BJ (cell line): ENCODE measurements at places on chromosomes 13 and 19.

- DNase-seq: no peak
Measured at GRCh38 chr13:71448080-71448630, 418.8 kb downstream of the DACH1 start.

DNA sequence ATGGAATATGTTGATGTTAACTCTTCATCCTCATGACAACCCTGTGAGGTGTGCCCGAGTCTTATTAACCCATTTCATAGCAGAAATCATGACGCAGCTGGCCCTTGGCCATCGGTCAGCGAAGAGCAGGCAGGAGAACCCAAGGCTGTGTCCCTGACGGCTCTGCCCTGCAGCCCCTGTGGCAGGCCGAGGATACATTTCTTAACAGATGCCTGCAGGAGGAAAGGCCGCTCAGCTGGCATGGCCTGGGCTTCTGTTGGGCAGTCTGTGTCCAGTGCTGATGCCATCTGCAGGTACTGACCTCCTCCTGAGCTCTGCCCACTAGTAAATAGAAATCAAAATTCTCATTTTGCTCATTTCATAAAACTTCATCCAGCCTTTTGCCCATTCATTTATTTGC is 35.4 kb upstream of the MCF2L start:
- no peak for DNase-seq

GRCh38 chr19:48836089-48837017 is at the start of gene HSD17B14:
HSD17B14 (minus strand) TSS chr19:48836491; CDS start chr19:48836411, 80 bp downstream.
- no peak for DNase-seq

- no peak for DNase-seq
Measured at GRCh38 chr19:44552324-44552723, 22.8 kb upstream of the CEACAM20 start.

- no peak for DNase-seq
Measured at GRCh38 chr19:38263689-38264485, 486 bp upstream of the SPINT2 start.

DNA sequence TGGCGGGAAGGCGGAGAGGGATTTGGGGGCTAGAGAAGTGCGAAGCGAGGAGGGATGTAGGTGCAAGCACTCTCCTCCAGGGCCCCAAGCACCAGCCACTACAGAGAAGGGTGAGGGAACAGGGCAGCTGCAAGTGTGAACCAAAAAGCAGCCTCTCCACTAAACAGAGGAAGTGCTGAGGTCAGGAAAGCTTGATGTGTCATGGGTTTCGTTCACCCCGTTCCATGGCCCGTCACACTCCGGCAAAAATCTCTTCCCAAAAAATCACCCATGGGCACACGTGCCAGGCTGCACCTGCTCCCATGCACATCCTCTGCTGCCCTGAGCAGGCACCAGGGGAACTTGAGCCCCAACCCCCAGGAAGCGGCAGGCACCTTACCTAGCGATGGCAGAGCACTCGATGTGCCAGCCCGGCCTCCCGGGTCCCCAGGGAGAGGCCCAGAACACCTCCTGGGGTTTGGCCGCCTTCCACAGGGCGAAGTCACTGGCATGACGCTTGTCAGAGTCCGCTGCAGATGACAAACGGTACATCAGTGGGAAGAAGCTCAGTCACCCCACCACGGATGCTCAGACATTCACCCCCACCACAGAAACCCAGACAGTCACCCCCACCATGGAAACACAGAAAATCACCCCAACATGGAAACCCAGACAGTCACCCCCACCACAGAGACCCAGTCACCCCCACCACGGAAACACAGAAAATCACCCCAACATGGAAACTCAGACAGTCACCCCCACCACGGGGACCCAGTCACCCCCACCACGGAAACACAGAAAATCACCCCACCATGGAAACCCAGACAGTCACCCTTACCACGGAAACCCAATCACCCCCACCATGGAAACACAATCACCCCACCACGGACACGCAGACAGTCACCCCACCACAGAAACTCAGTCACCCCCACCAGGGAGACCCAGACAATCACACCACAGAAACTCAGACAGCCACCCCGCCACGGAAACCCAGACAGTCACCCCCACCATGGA is 29.0 kb downstream of the CARS2 start:
- DNase-seq: no peak

- peak; percentile 33 for DNase-seq
Measured at GRCh38 chr13:101649488-101650126, 197.1 kb downstream of the ITGBL1 start.

DNA sequence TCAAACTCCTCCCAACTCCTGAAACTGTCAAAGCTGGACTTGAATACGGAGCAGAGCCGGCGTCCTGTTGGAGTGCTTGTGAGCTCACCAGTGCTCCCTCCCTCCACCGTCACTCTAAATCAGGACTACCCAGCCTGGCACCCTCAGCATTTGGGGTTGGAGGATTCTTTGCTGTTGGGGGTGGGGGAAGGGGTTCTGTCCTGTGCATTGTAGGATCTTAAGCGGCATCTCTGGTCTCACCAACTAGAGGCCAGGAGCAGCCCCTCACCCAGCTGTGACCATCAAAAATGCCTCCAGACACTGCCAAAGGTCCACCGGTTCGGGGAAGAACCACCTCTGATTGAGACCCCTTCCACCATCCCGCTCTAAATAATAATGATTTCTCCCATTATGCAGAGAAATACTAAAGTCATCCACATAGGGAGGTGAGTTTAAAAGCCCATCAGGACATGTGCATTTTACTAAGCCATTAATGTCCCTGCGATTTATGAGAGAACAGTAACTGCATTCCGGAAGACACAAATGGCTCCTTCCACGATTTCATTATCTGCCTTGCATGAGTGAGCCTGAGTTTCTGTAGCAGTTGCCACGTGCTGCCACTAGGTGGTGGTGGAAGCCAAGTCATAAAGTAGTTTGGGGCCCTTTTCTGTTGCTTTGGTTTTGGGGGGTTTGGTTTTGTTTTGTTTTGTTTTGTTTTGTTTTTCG is 16.1 kb upstream of the USP29 start:
- peak; percentile 1 for DNase-seq

DNA sequence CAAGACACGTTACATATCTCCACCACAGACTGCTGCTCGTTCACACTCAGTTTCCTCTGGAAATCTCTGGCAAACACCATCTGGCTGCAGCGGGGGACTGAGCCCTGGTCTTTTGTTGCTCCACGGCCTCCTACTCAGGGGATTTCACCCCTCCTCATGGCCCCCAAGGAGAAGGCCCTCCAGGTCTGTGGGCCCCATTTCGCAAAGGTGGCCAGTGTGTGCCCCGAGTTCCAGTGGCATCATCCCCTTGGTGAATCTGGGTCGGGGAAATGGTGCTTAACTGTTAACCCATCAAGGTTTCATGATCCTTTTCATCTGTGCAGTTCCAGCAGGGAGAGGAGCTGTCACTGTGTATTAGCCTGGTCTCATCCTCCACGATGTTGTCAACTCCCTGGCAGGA is 235.4 kb upstream of the MAB21L1 start:
- no peak for DNase-seq

GRCh38 chr19:34806976-34807860 is 34.2 kb upstream of the ZNF599 start:
- no peak for DNase-seq

DNA sequence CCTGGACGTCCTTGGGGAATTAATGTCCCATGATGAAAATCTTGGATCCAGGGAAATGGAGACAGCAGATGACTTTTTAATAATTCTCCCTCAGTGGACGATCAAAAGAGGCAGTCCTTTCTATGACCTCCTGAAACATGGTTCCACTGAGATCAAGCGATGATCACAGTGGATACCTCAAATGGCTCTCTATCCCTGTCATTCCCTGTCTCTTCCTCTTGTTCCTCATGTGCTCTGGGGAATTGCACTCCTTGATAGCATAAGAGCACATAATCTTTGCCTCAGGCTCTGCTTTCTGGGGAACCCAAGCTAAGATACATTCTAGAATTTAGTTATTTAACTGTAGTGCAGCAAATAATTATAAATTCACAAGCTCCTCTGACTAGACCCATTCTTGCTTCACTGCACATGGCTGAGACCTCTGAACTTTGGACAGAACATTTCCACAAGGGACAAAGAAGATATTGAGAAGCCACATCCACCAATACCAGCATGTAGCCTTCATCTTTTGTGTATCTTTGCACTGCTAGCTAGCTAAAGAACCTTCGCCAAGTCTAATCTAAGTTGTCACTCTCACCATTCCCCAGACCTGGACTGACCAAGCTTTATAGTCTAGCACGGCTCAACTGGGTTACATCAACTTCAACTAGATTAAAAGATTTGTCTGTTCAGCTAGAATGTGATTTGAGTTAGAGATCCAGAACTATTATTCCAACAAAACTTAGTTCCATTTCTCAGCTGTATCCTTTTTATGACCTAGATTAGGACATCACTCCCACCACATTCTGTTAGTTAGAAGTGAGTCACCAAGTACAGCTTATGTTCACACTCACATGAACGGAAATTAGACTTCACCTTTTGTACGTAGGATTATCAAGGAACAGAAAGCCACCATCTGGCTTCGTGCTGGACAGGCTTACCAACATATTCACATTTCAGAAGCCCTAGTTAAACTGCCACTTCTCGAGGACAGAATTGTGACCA is 142.7 kb downstream of the SUCLA2 start:
- no peak for DNase-seq

DNA sequence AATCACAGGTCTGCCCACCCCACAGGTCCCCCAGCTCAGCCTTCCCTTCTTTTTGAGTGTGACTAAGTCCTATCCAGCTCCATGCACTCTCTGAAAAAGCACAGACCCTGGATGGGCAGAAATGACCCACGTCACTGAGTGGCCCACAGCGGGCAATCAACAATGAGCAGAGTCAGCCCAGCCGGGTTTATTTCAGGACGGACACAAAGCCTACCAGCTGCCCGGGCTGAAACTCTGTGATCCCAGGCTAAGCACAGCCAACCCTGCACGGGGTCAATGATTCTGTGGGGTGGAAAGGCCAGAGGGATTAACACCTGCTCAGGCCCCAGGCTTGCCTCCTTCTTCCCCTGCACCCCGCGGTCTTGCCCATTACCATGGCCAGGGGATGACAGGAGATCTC is 8.4 kb downstream of the NAPA start:
- no peak for DNase-seq

GRCh38 chr13:32036126-32036695 is 4.6 kb downstream of the FRY start:
- no peak for DNase-seq

DNA sequence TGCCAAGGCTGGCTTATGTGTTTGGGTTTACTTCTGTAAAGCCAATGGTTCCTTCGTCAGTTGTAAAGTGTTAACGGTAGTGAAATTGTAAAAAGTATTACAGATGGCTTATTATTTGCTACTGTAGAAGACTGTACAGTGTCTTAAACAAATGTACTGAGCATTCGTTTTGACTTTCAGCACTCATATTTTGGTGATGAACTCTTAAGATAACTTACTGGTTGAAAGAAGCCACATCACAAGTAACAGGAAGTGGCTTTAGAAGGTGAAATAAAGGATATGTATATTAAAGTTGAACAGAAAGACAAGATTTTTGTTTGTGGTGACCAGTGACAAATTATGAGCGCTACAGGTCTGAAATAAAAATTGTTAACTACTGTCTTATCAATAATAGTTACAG is 64.2 kb downstream of the URI1 start:
- DNase-seq: no peak

DNA sequence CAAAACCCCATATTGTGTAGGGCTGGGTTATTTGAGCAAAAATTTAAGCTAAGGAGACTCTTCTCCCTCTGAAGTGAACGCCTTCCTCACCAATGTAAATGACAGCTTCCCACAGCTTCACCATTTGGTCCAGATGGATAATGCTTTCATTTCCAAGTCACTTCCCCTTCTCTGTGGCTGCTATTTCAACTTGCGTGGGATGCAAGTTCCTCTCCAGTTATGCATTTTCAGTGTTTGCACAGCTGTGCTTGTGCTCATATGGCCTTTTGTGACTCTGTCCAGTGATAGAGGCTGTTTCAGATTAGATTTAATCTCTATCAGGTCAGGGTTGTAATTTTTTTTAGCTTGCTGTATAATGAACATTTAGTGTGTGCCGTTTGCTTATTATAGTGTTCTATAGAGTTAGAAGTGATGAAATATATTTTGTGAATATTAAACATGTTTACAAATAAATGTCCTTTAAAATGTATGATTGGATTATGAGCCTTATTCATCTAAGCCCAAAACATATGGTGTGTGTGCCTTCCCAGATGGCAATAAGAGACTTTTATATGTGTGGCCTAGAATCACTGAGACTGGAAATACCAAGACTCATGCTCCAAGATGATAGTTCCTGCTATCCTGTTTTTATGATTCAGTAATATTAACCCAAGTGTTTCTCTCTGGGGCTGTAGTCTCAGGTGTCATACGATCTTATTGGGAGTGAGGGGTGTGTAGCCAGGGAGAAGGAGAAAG is 86.6 kb downstream of the TNFRSF19 start:
- peak; percentile 41 for DNase-seq

GRCh38 chr19:710767-711166 is 2.0 kb downstream of the PALM start:
- no peak for DNase-seq

- DNase-seq: no peak
Measured at GRCh38 chr19:23795462-23795861, 36.8 kb upstream of the ZNF681 start.

- no peak for DNase-seq
Measured at GRCh38 chr13:30676672-30677071, 58.7 kb upstream of the ALOX5AP start.

DNA sequence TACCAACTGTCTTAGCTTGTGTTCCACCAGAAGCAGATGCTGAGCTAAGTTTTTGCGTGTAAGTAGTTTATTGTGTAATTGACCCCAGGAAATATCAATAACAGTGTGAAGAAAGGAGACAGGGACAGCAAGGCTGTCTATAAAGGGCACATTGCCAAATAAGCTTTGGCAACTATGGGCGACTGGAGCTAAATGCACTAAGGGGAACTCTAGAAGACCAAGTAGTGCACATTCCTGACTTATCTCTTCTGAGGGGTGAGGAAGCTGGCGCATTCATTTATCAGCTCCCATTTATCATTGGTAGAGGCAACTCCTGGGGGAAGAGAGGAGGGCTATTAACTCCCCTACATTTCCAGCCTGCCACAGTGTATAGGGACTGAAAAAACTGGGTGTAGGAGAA is 135.0 kb downstream of the DLEU7 start:
- DNase-seq: no peak

- no peak for DNase-seq
Measured at GRCh38 chr13:46683676-46684260, 113.2 kb downstream of the ESD start.

DNA sequence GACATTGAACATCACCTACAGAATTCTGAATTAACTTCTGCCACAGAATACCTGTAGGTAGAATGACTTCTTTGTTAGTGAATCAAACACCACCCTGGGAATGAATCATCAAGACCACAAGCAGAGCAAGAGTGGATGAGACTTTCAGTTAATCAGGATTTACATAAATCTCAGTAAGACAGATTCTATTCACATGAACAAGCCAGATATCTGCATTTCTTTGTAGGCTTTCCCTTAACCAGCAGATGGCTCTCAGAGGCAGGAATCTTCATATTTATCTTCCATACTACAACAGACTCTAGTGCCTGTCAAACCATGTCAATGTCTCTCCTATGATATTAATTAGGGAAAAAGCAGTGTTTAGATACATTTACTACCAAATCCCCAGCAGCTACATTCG is 412.1 kb downstream of the KLF12 start:
- peak; percentile 6 for DNase-seq

GRCh38 chr13:98458431-98458830 is 118.5 kb downstream of the STK24 start:
- DNase-seq: no peak

- DNase-seq: no peak
Measured at GRCh38 chr19:18723871-18724377, 40.4 kb downstream of the CRTC1 start.

- no peak for DNase-seq
Measured at GRCh38 chr13:41354416-41354815, 43.3 kb downstream of the NAA16 start.

GRCh38 chr19:1882089-1882785 is 3.1 kb downstream of the ABHD17A start:
- no peak for DNase-seq
